ENCODE measurements at places on chromosomes 6 and 20.

DNA sequence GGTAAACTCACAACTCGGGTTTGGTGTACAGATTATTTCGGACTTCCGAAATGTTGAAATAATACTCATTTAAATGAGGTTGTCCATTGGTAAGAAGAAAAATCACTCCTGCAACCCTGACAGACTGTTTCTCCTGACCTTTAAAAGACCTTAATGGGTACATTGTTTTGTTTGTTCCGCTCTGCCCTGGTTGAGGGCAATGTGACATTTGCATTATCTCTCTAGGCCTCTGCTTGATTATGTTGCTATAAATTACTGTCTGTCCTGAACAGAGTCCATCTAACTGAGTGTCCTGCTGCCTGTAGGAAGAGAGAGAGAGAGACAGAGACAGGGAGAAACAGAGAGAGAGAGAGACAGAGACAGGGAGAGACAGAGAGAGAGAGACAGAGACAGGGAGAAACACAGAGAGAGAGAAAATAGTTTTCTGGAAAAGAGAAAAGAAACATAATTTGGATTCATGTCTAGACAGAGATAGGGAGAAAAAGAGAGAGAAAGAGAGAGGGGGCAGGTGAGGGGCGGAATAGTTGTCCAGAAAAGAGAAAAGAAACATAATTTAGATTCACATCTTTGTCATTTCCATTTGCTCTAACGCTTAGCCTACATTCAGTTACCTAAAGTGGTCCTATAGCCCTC lies 83.2 kb downstream of the SHLD1 start:
- DNase-seq = no peak

GRCh38 chr6:40930045-40930444 lies 109.0 kb downstream of the UNC5CL start:
- no peak for DNase-seq

DNA sequence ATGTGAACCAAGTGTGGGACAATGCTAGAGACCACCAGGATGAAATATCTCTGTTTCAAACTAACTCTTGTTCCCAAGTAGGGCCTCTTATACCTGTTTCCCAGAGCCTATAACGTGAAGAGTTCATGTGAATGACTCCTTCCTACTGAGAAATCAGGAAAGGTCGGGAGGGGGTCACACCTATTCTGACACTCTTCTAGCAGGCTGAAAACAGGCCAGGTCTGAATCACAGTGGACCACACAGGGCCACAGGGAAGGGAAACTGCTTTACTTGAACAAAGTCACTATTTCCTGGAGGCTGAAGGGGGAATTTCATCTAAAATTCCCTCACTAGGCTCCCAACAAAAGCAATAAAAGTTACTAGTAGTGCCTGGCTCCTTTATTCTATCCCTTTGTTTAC lies 88.4 kb upstream of the BMP2 start:
- no peak for DNase-seq

DNA sequence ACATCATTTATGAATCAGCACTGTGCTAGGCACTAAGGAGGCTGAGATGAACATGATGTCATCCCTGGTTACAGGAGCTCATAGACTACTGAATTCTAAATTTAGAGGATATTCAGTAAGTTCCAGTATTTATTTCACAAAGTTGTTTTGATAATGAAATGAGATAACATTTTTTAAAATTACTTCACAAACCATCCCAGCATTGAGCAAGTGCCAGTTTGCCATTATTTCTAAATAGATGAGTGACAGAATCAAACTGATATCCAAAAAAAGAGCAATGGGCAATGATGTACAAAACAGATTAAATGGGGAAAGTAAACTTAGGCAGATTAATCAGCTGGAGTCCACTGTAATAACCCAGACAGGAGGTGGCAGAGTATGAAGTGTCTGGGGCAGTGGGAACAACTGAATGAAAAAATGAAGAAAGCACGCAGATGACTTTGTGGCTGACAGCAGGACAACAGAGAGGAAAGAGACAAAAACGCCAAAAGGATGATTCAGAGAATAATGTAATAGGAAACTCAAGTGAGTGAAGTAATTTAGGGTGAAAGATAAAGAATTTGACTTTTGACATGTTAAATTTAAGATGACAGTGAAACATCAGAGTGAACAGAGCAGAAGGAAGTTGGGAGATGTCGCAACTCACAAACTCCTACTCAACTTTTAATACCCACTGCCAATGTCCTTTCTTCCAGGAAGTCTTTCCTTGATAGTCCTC lies 70.2 kb downstream of the RCAN2 start:
- no peak for DNase-seq

GRCh38 chr6:86856379-86856778 lies 80.9 kb upstream of the HTR1E start:
- DNase-seq = no peak

DNA sequence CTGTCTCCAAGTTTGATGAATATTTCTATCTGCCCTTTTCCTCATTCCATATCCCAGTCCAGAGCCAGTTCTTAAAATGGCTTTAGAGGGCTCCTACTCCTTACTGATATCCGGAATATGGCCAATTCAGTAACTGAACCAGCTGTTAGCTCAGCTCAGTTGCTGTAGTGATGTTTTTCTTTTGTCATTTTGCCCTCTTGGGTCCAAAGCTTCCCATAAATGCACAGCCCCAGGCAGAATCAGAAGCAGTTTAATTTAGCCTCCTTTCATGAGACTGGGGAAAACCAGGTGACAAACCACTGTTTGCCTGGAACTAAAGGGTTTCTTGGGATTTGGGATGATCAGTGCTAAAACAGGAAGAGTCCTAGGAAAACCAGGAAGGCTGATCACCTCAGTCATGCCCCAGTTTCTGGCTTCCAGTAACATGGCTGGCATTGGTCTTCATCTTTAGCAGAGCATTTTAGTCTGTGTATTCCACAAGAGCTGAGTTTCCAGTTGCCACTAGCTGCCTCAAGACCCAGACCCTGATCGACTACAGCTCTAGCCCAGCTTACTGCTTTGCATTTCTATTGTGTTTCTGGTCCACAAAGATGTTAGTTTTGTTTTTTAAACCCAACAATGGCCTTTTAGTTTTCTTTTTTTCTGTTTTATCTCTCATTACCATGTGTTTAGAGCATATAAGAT lies 40.6 kb upstream of the REV3L start:
- no peak for DNase-seq

- DNase-seq = no peak
These were observed at the start of gene TBX18 for GRCh38 chr6:84764332-84765049. TSS of gene TBX18 (minus strand) at chr6:84764598. CDS start at chr6:84764181, 417 bp downstream.

- no peak for DNase-seq
These were observed 51.0 kb upstream of the ZFP64 start for GRCh38 chr20:52242237-52243230.

DNA sequence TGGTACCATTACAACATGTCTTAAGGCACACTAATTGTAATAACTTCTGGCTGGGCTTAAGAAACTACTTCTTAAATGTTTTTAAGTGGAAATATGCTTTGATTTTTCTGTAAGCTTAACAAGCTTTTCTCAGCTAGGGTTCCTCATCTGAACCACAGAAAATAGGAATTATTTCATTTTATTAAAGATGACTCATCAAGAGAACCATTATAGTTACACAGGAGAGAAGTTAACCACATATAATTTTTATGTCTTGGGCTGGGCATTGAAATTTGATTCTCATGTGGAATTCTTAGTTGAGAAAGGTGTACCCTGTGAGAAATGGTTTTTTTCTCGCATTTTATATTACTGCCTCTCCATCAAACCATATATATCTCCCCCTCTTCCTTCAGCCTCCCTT lies 75.1 kb downstream of the QKI start:
- no peak for DNase-seq

- no peak for DNase-seq
These were observed 1078.4 kb downstream of the KIF16B start for GRCh38 chr20:15494851-15495250.

DNA sequence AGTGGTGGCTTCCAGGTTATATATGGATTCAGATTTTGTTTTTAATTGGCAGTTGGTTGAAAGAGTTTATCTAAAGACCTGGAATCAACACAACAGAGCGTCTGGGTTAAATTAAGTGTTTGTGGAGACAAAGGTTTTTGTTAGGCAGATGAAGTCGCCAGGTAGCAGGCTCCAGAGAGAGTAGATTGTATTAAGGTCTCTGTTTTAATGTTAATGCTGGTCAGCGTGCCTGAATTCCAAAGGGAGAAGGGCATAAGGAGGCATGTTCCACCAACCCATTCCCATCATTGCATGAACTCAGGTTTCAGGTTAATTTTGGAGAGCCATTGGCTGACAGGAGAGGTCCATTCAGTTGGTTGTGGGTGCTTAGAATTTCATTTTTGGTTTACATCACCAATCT lies 744.1 kb upstream of the GJE1 start:
- no peak for DNase-seq

GRCh38 chr6:18183766-18184165 lies 28.5 kb downstream of the KDM1B start:
- DNase-seq = no peak

- no peak for DNase-seq
These were observed 441.9 kb upstream of the ID4 start for GRCh38 chr6:19395316-19395715.

DNA sequence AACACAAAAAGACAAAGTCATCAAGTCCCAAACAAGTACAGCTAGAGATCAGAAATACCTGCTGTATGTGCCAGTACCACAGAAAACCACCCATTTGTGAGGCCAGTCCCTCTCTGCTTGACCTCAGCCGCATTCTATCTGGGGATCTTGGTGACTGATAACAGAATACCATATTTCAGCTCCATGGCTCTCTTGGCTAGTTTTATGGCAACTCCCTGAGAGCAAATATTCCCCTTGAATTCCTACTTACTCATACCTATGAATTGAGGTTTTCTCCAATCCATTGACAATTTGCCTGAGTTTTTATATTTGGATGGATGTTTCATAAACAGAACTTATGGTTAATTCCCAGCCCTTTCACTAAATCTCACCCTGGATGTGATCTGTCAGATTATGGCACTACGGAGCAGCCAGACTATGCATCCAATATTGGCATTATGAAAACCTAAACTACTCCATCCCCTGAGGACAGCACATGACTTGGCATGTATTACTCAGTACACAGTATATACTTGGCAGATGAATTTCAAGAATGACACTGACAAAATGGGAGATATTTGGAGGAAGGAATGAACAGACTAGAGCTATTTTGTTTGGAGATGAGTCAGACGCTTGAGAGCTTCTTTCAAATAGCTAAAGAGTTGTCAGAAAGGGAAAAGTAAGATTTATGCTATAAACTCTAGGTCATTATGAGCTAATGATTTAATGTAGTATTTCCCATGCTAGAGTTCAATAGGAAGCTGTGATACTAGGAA lies 95.7 kb downstream of the PRDM1 start:
- DNase-seq = no peak

DNA sequence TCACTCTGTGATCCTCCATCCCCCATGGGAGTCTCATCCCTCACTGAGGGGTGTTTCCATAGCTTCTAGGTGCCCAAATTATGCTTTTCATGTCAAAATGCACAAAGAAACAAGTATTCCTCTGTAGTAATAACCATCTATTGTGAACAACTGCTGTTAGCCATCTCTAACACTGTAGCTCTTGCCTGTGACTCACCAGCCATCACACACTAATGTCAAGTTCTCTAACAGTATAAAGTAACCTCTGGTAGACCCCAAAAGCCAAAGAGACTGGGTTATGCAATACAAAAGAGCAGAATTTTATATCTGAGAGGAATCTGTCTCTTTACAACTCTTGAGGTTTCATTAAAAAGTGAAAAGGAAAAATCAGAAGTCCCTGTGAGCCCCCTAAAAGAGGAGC lies 25.4 kb upstream of the IYD start:
- DNase-seq = no peak

GRCh38 chr6:135025775-135026174 lies 28.8 kb downstream of the HBS1L start:
- no peak for DNase-seq

GRCh38 chr6:26183581-26184366 lies 96.5 kb downstream of the HFE start:
- DNase-seq = peak; percentile 41

DNA sequence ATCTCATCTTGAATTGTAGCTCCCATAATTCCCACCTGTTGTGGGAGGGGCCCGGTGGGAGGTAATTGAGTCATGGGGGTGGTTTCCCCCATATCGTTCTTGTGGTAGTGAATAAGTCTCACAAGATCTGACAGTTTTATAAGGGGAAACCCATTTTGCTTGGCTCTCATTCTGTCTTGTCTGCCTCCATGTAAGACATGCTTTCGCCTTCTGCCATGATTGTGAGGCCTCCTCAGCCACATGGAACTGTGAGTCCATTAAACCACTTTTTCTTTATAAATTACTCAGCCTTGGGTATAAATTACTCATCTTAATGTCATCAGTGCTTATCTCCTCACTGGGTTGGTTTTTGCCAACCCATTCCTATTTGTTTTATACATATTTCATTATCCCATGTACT lies 142.0 kb upstream of the GMDS start:
- DNase-seq = peak; percentile 3

DNA sequence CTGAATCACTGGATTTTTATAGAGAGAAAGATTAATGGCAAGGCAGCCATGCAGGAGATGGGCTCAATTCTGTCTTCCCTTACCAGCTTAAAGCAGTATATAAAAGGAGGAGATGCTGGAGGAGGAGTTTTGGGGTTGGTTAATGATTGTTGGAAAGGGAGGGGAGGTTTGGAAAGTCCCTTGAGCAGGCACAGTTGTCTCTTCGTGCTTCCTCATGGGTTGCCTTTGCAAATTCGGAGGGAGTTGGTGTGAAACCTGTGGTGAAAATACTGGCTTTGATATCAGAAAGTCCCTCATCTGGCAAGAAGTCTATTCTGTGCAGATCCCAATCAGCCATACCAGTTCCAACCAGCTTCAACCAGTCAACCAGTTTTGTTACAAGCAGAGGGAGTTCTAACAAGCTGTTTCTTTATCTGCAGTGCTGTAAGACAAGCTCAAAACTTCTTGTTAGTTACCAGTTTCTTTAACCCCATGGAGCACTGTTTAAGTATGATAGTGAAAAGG lies 107.0 kb downstream of the HIVEP1 start:
- no peak for DNase-seq

DNA sequence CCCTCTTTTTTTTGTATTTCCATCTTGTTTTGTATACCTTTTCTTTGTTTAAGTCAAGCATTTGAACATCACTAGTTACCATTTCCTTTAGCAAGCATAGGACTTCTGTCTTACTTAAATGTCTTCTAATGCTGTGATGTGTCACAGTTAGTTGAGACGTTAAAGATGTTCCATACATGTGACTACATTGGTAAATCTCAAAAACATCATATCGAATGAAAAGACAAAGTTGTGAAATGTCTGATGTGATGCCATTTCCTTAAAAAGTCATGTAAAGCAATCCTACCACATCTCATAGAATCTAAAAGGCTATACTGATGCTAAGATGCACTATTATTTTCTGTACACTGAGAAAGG lies 26.8 kb downstream of the SLC16A10 start:
- DNase-seq = no peak

All from stimulated activated CD4-positive, alpha-beta T cell treated with anti-CD3 and anti-CD28 coated beads, Interleukin-4, amount 100 ng/mL, for 1 hour (primary cell).